Liver (tissue), 10 donors: ENCODE measurements at places on chromosomes 2 and 18.

- no peak for DNase-seq
Observed at GRCh38 chr2:113111823-113112287, 15.5 kb upstream of the IL1RN start.

GRCh38 chr2:39266916-39267434 is 23.2 kb upstream of the CDKL4 start:
- no peak for DNase-seq

- DNase-seq, result no peak
Observed at GRCh38 chr2:158650646-158651357, 144.3 kb upstream of the DAPL1 start.

GRCh38 chr2:236047886-236048540 is 120.2 kb downstream of the GBX2 start:
- no peak for DNase-seq

DNA sequence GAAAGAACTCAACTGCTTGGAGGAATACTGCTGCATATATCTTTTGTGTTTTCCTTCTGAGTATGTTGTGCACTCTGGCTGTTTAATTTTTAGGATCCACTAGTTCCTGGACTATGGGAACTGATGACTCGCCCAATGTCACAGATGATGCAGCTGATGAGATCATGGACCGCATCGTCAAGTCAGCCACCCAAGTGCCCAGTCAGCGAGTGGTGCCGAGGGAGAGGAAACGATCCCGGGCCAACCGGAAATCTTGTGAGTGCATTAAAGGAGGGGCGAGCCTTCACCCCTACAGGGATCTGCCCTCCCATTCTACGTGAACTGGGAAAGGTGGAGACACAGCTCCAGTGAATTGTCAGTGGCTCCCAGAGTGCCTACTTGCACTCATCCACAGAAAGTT is 59.6 kb downstream of the TPGS2 start:
- no peak for DNase-seq

DNA sequence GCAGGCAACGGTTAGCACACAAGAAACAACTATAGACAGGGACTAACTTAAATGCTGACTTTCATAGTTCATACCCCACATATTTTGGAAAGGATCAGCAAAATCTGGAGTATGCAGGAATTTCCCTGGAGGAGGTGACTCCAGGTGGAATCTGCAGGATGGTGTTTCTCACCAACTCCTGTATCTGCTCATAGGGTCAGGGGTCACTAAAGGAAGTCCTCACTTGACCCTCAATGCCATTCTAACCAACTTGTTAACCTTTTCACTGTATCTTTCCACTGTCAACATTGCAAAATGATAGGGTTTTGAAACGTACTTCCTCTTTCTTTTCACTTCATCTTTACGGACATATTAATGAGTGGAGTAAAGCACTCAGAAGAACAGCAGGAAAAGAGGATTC is 207.0 kb upstream of the CXCR4 start:
- DNase-seq, result no peak

DNA sequence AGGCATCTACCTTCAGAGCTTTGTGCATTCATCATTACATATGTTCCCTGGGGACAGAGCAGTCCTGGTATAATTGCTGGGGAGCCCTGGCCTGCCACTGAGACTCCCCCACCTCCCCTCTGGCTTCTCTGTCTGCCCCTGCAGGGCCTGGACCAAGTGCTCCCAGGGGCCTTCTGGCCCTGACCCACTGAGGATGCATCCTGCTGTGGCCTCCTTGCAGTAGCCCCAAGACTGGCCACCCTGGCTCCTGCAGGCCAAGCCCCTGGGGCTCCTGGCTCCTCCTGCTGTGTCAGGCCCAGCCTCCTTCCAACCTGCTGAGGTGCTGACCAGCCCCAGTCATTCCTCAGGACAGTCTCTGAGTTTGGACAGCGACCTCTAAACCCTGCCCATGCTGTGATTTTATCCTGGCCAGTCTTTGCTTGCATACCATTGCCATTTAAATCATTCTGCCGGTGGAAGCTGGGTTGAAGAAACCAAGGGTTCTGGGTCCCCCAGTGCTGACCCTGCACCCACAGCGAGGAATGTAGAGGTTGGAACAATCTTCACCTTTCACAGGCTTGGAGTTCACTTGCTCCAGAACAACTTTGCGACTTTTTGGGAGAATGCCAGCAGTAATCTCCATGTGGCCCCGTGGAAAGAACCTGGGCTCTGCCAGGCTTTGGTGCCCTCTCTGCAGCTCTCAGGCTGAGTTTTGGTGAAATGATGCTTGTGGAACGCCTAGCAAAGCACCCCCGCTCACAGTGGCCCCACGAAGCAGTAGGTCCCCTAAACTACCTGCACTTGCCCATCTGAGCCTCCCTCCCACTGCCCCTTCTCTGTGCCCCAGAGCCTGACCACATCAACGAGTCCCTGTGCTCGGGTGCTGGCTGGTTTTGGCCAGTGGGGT is 167.3 kb upstream of the GLI2 start:
- no peak for DNase-seq

- no peak for DNase-seq
Observed at GRCh38 chr2:140657657-140658056, 1473.2 kb downstream of the LRP1B start.

DNA sequence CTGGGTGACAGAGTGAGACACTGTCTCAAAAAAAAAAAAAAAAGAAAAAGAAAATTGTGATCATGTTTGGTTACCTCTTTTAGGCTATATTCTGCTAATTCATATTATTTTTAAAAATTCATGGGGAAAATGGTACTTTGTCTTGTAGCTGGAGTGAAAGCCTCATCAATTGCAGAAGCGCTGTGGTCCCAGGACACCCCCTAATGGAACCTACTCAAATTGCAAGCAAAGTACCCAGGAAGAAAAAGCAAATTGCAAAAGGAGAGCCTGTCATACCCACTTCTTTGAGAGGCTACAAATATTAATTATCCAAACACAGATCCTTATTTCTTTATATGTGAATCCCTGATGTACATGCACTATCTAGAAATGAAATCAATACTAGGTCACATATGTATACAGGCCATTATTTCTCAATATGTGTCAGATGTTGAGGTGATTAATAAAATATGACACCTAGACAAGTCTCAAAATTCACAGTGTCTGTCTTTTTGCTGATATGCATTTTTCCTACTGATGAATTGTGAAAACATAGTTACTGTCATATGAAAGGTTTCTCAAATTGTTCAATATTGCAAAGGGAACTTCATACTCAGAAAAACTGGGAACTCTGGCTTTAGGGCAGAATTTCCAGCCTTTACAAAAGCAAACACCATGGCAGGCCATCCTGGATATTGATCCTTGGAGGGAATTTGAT is 12.6 kb downstream of the CRACDL start:
- no peak for DNase-seq

- DNase-seq, result no peak
Observed at GRCh38 chr2:104481341-104481740, 372.6 kb upstream of the POU3F3 start.

DNA sequence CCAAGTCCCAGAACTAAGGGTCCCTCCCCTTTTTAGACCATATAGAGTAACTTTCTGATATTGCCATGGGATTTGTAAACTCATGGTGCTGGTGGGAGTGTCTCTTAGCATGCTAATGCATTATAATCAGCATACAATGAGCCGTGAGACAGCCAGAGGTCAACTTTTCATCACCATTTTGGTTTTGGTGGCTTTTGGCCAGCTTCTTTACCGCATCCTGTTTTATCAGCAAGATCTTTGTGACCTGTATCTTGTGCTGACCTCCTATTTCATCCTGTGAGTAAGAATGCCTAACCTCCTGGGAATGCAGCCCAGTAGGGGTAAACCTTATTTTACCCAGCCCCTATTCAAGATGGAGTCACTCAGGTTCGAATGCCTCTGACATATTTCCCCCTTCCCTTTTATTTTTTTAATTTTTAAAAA is 148.2 kb downstream of the PHLPP1 start:
- no peak for DNase-seq

DNA sequence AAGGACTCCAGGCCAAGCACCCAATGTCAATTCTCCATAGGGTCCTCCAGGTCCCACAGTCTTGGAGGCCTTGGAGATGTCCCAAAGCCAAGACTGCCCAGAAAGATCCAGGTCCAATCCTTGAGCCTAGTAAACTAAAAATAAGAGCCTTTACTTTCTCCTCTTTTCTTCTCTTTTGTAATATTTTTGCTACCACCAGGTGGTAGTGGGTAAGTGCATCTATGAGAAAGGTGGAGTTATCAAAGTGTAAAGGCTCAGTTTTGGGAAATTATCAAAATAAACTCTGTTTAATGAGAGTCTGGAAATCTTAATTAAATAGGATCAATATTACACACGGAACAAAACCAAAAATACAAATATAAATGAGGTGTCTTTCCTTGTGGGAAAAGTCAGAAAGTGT is 276.4 kb downstream of the ALK start:
- DNase-seq, result no peak

DNA sequence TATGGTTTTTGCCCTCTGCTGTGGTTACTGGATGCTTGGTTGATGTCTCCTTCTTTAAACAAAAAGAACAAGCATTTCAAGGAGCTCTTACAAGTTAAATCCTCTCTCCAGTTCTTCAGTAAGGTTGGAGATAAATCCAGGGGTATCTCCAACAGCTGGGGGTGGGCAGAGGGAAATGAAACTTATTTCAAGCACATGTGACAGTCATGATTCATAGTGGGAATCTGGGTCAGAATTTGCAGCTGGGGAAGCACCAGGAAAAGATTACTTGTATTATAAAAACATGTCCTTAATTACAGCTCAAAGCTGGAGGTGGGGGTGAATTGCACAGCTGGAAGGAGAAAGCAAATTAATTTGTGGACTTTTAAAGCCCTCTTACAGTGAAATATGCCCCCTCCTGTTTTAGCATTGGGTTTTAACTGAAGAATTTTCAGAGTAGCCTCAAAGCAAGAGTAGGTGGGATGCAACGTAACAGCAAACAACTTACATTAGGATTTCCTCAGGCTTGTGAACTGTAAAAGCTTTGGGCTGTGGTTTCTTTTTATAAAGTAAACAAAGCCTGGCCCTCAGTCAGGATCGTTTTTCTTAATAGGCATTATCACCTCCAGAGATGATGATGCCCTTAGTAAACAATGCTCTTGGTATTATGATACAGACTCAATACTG is 596.4 kb downstream of the NYAP2 start:
- no peak for DNase-seq

DNA sequence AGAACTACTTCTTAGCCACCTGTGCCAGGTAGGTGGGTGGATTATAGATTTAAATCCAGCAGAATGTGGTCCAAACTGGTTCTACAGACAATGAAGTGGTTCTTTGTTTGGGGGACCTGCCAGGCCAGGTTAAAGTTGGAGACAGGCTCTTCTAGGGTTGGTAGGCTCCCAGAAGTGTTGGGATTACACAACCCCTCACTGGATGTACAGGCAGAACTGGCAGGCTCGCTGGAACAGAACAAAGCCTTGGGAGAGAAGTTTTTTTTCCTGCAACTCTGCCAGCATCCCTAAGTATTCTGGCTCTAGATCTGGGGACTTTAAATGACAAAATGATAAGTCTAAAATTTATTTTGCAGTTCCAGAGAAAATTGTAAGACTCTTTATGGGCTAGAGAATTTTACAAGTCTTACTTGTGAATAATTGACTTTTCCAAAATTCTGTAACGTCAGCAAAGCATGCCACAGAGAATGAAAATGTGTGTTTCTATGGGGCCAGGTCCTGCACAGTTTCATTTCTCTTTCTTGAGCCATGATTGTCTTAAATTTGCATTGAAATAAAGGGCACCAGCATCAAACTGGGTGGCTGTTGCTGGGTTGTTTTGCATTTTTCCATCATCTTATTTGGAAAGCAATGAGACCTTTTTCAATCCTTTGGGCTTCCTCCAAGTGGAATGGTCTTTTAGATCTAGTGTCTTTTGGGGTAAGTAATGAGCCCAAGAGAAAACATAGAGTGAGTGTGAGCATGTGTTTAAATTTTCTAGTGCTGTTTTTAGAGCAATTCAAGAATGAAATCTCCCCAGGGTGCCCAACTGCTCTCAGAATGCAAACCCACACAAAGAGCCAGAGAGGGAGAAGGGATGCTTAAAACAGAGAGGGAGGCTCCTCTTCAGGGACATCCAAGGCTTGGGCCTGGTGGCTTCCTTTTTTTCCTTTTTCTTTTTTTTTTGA is 32.4 kb upstream of the ATL2 start:
- DNase-seq, result no peak

DNA sequence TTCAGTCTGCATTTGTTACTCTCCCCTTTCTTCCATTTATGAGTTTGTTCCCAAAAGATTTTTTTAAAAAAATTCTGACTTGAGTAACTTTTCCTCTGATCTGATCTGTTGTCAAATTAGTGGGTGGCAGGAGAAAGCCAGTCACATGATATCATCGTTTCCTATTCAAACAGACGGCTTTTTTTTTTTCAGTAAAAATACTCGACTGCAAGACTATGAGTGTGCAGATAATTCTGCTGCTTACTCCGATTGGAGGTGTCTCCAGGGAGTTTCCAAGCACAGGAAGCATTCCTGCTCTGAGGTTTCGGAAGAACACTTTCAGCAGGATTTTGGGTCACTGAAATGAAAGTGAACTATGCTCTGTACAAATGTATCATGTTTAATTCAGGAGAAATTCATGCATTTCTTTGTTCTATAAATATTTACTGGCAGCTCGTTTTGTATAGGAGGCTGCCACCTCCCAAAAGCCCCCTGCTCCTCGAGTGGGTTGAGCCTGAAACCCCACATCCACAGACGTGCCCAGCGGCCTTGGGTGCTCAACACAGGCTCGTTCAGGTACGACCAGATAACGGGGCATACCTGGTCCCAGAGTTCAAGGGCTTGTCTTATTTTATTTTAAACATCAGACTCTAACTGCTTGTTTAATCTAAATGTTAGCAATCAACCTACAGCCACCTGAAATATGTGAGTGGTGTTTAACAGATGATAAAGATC is 126.9 kb upstream of the ZNF516 start:
- no peak for DNase-seq

DNA sequence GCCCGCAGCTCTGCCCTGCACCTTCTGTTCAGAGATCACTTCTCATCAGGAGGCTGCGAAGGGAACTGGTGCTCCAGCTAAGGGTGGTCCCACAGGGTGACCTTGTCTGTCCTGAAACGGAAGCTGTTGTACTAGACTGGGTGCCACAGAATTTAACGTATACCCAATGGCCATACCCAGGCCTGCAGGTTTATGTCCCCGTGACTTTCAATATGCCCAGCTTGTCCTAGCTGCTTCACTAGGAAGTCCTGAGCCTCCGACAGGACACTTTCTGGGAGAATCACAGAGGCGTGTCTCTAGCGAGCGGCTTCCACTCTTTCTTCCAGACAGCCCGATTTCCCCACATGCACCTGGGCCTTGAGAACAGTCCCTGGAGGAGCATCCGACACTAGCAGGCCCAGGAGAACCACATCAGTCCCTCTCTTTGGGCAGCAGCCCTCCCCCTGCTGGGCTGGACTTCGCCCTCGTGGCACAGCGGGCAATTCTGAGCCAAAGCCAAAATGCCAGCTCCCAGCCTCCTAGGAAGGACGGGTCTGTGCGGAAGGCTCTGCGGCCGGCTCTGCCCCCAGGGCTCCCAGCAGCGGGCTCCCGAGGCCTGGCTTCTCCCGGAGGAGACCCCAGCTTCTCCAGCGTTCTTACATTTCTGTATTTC is 91.9 kb upstream of the OTOS start:
- no peak for DNase-seq

DNA sequence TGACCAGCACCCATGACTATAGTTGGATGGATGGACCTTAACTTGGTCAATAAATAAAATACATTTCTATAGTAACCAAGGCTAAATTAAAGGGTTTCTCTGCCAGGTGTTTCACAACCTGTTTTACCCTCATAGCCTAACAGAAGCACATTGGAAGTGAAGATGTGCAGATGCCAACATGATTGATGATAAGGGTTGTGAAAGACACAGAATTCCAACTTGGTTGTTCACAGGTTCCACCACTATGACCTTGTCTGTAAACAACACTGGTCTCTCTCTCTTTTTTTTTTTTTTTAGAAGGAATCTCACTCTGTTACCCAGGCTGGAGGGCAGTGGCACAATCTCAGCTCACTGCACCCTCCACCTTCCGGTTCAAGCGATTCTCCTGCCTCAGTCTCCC is 37.5 kb upstream of the PTH2R start:
- no peak for DNase-seq
